ENCODE measurements at places on chromosomes 16 and 17. TPM values are rescaled to one million over a fixed set of nuclear protein-coding genes. Genes with fewer than 3 reads are reported as not detected.

GRCh38 chr16:12833926-12834325 is 30.2 kb upstream of the CPPED1 start:
- no peak overlapping the region for H3K4me3 ChIP-seq
- H3K36me3 ChIP-seq, result no peaks in the 10 kb centered on the region
- H3K27me3 ChIP-seq, result peaks cover 14% of the 10 kb centered on the region
- no peak for DNase-seq

DNA sequence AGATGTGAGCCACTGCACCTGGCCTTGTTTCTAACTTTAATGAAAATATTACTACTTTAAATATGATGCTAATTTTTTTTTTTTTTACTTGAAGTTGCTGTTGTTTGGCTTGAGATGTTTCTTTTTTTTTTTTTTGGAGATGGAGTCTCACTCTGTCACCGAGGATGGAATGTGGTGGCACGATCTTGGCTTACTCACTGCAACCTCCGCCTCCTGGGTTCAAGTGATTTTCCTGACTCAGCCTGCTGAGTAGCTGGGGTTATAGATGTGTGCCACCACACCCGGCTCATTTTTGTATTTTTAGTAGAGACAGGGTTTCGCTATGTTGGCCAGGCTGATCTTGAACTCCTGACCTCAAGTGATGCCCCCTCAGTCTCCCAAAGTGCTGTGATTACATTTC is 23.6 kb downstream of the IGSF6 start:
- peaks cover 44% of the 10 kb centered on the region for H3K4me1 ChIP-seq
- no peaks in the 10 kb centered on the region for H3K27me3 ChIP-seq
- H3K27ac ChIP-seq, result no peak overlapping the region
- peaks cover 45% of the 10 kb centered on the region for H3K36me3 ChIP-seq
- no peak overlapping the region for H3K4me3 ChIP-seq

- no peak for DNase-seq
- H3K36me3 ChIP-seq, result peaks cover 17% of the 10 kb centered on the region
- H3K4me1 ChIP-seq, result no peaks in the 10 kb centered on the region
- no peak overlapping the region for H3K4me3 ChIP-seq
- no peaks in the 10 kb centered on the region for H3K27me3 ChIP-seq
Observed at GRCh38 chr17:4542003-4542725, 13.0 kb downstream of the MYBBP1A start.

DNA sequence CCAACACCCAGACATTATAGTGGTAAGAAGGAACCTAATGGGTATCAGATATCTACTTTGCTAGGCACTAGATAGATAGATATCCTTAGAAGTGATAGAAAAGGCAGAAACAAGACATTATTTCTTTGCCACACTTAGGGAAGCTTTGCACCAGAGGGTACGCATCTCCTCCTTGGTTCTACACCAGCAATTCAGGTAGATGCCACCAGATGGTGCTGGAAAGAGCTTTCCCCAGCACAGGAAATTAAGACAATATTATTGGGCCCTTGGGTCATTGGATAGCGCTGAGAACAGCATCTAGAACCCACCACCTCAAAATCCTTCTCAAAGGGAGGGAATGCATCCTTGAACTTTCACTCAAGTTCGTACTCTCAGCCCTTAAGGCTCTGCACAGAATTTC is 173.8 kb upstream of the CCL2 start:
- H3K4me3 ChIP-seq, result no peak overlapping the region
- H3K27me3 ChIP-seq, result peaks cover 10% of the 10 kb centered on the region
- DNase-seq, result no peak
- no peaks in the 10 kb centered on the region for H3K4me1 ChIP-seq

SLC13A5 gene
- total RNA-seq, result not detected

FSCN2 gene
- 0.32 TPM for total RNA-seq

Data from activated CD8-positive, alpha-beta T cell treated with anti-CD3 and anti-CD28 coated beads for 36 hours (primary cell).